ENCODE measurements at places on chromosomes 2 and 18. TPM values are rescaled to one million over a fixed set of nuclear protein-coding genes. Genes with fewer than 3 reads are reported as not detected.
A peak's percentile ranks its signal among the peaks of the same experiment; 100 is the strongest.

GRCh38 chr2:128640166-128640844 lies 321.6 kb upstream of the HS6ST1 start:
- H3K27ac ChIP-seq: no peak overlapping the region
- H3K36me3 ChIP-seq: no peaks in the 10 kb centered on the region
- H3K4me1 ChIP-seq: no peaks in the 10 kb centered on the region

GRCh38 chr2:219049282-219049681 lies 8.0 kb upstream of the CFAP65 start:
- peak; percentile 51 for DNase-seq
- no peaks in the 10 kb centered on the region for H3K36me3 ChIP-seq
- no peaks in the 10 kb centered on the region for H3K4me1 ChIP-seq
- no peak overlapping the region for H3K27ac ChIP-seq

STK39 gene
- total RNA-seq: 19.2 TPM

IKZF2 gene
- 3.4 TPM for total RNA-seq

SAG gene
- total RNA-seq: not detected

DNA sequence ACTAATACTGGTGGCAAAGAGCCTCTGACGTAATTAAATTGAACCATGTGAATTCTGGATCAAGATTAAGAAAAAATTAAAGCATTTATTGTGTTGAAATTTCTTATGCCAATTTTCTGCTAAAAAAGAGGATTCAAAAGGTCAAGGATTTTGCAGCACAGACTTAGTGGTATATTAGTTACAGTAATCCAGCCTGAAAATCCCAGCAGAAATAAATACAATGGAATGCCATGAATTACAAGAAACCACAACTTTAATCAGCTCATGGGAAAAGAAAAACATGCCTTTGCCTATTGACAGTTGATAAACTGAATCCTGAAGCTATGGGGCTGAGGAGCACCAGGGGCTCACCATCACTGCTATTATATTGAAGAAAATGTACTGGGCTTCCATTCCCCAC lies 114.8 kb upstream of the SATB2 start:
- no peaks in the 10 kb centered on the region for H3K36me3 ChIP-seq
- no peak overlapping the region for H3K27ac ChIP-seq
- H3K4me1 ChIP-seq: no peaks in the 10 kb centered on the region
- H3K4me3 ChIP-seq: no peak overlapping the region
- no peak for DNase-seq
- no peaks in the 10 kb centered on the region for H3K27me3 ChIP-seq

DNA sequence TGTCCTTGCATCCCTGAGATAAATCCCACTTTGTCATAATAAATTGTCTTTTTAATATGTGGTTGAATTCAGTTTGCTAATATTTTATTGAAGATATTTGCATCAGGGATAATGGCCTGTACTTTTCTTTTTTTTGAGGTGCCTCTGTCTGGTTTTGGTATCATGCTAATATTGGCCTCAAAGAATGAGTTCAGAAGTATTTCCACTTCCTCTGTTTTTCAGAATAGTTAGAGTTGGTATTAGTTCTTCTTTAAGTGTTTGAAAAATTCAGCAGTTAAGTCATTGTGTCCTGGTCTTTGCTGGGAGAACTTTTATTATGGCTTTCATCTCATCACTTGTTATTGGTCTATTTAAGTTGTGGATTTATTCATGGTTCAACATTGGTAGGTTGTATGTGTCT lies 464.1 kb upstream of the CRIM1 start:
- H3K4me3 ChIP-seq: no peak overlapping the region
- no peak overlapping the region for H3K27ac ChIP-seq
- H3K27me3 ChIP-seq: no peaks in the 10 kb centered on the region
- no peaks in the 10 kb centered on the region for H3K4me1 ChIP-seq
- H3K36me3 ChIP-seq: no peaks in the 10 kb centered on the region

GKN2 gene
- not detected for total RNA-seq

- peak; percentile 79 for DNase-seq
- H3K4me1 ChIP-seq: no peaks in the 10 kb centered on the region
- no peak overlapping the region for H3K4me3 ChIP-seq
These were observed 4.9 kb upstream of the ZC3H8 start for GRCh38 chr2:112259509-112260294.

DNA sequence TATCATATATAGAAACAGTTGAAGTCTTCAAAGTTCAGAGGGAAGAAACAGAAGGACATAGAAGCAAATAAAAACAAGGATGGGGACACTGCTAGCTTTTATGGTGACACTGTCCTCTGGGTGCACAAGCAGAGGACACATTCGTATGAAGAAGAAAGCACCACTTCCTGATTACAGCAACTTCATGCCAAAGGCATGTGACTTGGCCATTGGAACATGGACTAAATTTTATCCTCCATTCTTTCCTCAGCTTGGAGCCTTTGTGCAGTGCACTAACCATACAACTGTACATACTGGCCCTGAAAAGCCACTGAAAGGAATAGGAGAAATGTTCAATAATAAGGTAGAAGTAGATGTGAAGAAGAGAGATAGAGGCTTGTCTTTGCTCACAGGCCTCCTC lies 223.3 kb downstream of the MTX2 start:
- no peaks in the 10 kb centered on the region for H3K4me1 ChIP-seq
- peaks cover 13% of the 10 kb centered on the region for H3K27me3 ChIP-seq
- H3K4me3 ChIP-seq: no peak overlapping the region
- no peak for DNase-seq
- H3K36me3 ChIP-seq: no peaks in the 10 kb centered on the region
- no peak overlapping the region for H3K27ac ChIP-seq

DNA sequence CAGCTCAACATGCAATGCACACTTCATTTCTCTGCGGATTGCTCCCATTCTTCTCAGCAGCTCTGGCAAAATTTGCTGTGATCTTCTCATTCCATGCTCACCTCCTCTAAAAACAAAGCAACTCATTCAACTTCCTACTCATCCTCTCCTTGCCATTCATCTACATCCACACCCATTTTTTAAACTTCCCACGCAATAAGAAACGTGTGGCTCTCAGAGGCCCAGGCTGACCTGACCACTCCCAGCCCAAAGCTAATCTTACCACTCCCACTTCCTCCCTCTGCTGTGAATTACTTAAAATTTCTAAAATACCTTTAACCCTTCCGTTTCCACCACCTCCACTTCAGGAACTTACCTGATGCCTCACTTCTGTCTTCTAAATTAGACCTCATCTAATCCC lies 15.2 kb downstream of the ABCB11 start:
- H3K36me3 ChIP-seq: no peaks in the 10 kb centered on the region

DNA sequence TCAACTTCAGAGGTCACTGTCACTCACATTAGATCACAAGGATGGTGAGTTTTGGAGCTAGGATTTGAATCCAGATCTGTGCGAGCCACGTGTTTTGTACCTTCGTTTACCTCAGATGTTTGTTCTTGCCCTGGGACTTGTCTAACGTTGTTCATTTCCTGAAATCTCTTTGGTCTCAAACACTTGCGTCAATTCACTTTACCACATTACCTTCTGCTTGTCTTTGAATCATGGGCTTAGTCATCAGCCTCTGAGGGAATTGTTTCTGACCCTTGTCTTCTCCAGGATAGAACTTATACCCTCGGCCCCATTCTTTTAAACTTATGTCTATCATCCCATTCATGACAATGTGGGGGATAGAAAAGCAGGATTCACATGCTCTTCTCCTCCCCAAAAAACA lies 282.7 kb downstream of the DCDC2C start:
- no peaks in the 10 kb centered on the region for H3K27me3 ChIP-seq
- H3K4me3 ChIP-seq: no peak overlapping the region
- H3K4me1 ChIP-seq: no peaks in the 10 kb centered on the region
- no peaks in the 10 kb centered on the region for H3K36me3 ChIP-seq

DNA sequence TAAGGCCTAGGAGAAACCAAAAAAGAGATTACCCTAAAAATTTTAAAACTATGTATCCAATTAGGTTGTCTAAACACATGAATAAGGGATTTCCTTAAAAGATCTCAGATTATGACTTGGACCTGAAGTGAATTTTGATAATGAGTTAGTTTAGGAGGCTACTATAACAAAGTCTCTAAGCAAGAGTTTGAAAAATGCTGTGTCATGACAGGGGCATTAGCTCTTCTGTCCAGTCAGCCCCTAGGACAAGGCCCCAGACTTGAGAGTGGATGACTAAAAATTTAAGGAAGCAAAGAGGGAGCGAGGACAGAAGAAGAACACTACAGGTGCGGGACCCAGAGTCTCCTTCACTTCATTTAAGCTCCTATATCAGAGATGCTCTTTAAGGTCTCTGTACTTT lies 135.9 kb downstream of the DTNB start:
- no peaks in the 10 kb centered on the region for H3K27me3 ChIP-seq
- no peaks in the 10 kb centered on the region for H3K36me3 ChIP-seq
- no peak overlapping the region for H3K27ac ChIP-seq
- no peak for DNase-seq
- no peaks in the 10 kb centered on the region for H3K4me1 ChIP-seq

- H3K4me3 ChIP-seq: no peak overlapping the region
- H3K27ac ChIP-seq: no peak overlapping the region
- no peaks in the 10 kb centered on the region for H3K4me1 ChIP-seq
- no peaks in the 10 kb centered on the region for H3K27me3 ChIP-seq
These were observed 212.3 kb upstream of the TRIB2 start for GRCh38 chr2:12504443-12504842.

DNA sequence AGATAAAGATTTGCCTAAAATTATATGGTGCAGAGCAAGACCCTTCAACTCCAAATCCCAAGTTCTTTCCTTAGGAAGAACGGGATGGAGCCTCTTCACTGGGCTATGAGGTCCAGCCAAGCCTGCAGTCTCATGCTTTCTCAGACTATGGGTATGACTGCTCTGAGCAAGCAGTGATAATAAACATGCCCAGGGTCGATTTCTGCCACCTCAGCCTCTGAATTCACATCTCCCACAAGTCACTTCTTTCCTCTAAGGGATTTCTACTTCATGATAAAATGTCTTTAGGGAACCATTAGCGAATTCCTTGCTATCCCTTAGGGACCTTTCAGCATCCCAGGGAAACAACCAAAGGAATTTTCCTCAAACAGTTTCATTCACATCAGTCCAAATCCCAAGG lies 94.8 kb downstream of the GFPT1 start:
- no peak overlapping the region for H3K27ac ChIP-seq
- no peaks in the 10 kb centered on the region for H3K27me3 ChIP-seq
- no peaks in the 10 kb centered on the region for H3K36me3 ChIP-seq
- H3K4me3 ChIP-seq: no peak overlapping the region
- H3K4me1 ChIP-seq: peaks cover 13% of the 10 kb centered on the region
- no peak for DNase-seq

FOXD4L1 gene
- 0.19 TPM for total RNA-seq

- no peak for DNase-seq
- H3K36me3 ChIP-seq: no peaks in the 10 kb centered on the region
- no peaks in the 10 kb centered on the region for H3K4me1 ChIP-seq
These were observed 72.4 kb downstream of the MYCN start for GRCh38 chr2:16012626-16013358.

- no peak overlapping the region for H3K4me3 ChIP-seq
- no peaks in the 10 kb centered on the region for H3K36me3 ChIP-seq
- DNase-seq: no peak
- H3K27ac ChIP-seq: no peak overlapping the region
- H3K27me3 ChIP-seq: no peaks in the 10 kb centered on the region
These were observed 61.4 kb downstream of the DYM start for GRCh38 chr18:49399003-49399402.

Measured in pancreas (tissue), 10 donors.